Epithelial cell of proximal tubule (primary cell): ENCODE measurements at places on chromosomes 12 and 14. TPM values are rescaled to one million over a fixed set of nuclear protein-coding genes. Genes with fewer than 3 reads are reported as not detected.

GRCh38 chr12:45315462-45315861, 99.6 kb downstream of the ANO6 start:
- no peak for DNase-seq

The CCDC196 gene
- not detected in 2 replicates for total RNA-seq

The EPYC gene
- total RNA-seq = not detected in 2 replicates

DNA sequence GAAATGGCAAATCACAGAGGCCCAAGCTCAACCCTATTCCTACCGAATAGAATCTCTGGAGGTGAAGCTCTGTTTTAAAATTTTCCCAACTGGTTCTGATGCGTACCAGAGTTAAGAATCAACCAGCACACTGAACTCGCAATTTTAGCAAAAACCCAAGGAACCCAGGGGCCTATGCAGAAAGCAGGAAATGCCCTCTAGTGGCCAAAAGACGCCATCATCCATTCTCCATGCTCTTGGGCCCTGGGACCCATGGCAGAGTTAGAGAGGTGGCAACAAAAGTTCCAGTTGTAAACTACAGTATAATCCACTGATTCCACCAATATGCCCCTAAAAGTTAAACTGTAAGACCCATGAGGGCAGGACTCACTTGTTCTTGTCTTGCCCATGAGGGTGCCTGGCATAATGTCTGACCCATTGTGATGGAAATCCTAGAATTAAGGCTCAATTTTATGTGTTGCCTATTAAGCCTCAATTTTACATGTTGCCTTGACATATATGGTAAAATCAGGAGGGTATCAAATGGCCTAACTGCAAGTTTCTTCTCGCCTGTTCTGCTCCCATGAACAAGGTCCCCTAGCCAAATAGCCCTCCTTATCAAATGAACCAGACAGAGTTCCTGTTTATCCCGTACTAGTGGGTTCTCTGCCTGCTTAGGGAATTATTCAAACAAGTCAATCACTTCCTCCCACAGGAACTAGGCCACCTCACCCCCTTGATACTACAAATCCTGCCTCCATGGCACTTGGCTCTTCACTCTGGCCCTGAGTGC, 137.5 kb upstream of the CPM start:
- DNase-seq = no peak

- no peak for DNase-seq
These were observed 29.3 kb downstream of the CD9 start for GRCh38 chr12:6229224-6230218.

The RTL1 gene
- total RNA-seq = 0.06 TPM in 1 of 2 replicates, not detected in the other

- DNase-seq = no peak
These were observed 43.9 kb downstream of the DCAF4 start for GRCh38 chr14:72970058-72970630.

The SIX6 gene
- not detected in 2 replicates for total RNA-seq

GRCh38 chr14:100581228-100582145, 5.7 kb downstream of the BEGAIN start:
- no peak for DNase-seq

DNA sequence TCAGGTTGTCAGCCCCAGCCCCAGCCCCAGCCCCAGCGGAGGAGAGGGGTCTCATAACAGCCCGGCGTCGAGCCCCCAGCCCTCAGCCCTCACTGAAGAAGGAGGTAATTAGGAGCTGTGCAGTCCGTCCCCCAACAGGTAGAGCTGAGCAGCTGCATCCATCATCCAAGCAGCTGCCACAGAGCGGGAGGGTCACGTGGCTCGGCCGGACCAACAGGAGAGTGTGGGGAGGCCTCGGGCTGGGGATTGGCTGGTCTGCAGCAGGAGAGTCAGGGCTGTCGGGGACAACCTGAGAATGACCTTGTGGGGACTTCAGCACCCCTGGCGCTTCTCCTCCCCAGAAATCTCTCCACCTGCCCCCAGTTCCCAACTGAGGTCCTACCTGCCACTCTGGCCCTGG, 29.6 kb downstream of the SMUG1 start:
- no peak for DNase-seq

DNA sequence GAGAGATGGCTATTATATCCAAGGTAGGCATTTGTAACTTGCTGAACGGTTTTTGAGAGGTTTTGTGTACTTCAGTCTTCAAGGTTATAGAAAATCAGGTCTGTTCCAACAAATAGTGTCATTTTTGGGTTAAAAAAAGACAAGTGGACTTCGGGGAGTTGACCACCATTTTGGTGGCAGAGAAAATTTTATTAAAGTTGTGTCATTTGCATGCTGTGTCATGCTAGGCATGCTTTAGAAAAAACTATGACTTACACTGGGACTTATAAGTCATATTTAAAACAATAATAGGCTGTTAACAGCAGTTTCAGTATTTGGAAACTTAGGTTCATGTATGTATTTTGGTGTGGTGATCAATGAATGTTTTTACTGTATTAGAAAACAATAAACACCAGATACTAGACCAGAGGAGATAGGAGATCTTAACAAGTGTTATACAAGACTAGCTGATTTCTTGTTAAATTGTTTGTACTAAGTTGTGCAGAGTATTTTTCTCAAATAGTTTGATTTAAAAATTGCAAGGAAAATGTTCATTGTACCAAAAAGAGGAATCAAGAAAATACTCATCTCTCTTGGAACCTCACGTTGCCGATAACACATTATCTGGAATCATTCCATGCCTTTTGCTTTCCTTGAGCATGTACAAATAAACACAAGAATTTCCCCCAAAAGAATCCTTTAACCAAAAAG, 1.4 kb downstream of the RAN start:
- DNase-seq = no peak

- DNase-seq = no peak
These were observed 167.3 kb downstream of the PRKCH start for GRCh38 chr14:61488417-61489401.

DNA sequence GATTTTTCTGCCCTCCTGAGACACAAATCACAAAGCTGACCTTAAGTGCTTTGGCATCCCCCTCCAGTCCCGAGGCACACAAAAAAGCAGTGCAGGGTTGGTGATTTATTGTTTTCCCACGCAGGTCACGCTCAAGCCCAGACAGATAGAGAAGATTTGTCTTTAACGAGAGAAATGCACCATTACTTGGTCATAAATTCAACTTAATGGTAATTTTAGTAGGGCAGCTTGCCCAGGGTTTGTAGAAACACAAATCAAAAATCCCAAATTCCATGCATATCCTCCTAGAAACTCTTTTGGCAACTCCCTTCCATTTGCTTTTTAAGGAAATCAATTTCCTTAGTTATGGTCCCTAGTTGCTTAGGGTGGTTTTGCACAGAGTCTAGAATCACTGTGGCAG, 132.6 kb downstream of the IGF1 start:
- DNase-seq = no peak

The COL2A1 gene
- total RNA-seq = 0.69 and 3.2 TPM in 2 replicates

DNA sequence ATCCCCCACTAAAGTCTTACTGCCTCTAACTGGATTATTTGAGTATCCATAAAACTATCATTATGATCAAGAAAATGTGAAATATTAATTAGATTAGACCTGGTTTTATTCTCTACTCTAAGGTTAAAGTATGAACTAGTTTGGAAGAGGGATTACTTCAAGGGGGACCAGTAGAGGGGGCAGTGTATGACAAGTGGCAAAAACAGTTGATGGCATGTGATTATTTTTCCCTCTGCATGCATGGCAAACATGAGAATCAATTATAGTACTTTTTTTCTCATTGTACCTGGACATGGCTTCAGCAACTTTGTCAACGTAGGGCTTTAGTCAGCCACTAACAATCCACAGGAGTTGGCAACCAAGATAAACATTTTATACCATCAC, 145.0 kb upstream of the SLC38A2 start:
- no peak for DNase-seq
